ENCODE measurements at places on chromosomes 5 and 9.

DNA sequence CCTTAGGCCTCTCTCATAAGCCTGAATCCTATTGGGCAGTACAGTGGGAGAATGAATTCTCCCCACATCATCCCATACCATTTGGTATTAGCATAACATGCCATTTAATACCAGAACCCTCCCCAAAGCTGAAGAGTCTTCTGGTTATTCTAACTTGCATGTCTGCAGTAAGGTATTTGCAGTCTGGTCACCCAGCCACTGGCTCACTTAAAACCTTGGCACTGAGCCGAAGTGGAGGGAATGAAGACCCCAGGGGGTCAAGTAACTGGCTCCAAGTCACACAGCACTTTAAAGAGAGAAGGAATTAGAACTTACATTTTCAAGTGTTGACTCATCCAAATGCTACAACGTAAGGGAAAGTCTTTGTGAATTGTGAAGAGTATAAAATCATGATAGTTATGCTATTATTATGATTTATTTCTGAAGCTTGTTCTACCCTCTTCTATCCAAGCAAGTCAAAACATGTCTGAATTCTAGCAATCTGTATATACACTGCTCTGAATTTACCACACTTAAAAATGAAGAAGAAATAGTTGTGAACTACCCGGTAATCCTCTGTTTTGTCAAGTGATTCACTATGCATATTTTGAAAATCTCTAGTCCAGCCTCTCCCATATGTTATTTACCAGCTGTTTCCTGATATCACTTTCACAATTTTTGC, 28.5 kb downstream of the GLRA1 start:
- DNase-seq, result no peak

DNA sequence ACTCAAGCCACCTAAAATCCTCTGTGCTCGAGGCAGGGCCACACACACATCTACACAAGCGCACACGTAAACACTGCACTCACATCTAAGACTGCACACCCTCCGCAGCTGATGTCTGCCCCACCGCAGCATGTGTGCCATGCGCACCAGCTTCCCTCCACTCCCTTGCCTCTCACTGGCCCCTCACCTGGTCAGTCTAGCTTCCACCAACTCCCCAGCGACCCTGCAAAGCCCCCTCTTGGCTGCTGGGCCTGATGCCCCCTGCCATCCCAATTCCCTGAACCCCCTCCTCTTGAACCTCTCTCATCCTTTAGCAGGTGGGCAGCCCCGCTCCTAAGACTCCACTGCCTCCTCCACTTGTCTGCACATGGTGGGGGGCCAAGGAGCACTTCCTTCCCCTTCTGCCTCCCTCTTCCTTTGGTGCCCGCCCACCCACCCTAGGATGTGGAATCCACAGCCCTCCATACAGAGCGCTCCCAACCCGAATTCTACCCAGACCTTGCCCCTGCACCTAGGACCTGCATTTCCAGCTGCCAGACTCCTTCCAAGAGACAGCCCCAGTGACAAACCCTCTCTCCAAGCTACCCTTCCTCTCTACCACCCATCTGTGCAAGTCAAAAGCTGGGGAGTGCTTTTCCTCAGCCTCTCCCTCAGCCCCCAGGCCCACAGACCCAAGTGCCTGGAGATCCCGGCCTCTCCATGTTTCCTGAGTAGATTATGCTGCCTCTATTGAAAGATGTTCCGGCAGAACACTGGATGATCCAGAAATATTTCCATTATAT, 23.9 kb downstream of the ADAMTS2 start:
- no peak for DNase-seq

DNA sequence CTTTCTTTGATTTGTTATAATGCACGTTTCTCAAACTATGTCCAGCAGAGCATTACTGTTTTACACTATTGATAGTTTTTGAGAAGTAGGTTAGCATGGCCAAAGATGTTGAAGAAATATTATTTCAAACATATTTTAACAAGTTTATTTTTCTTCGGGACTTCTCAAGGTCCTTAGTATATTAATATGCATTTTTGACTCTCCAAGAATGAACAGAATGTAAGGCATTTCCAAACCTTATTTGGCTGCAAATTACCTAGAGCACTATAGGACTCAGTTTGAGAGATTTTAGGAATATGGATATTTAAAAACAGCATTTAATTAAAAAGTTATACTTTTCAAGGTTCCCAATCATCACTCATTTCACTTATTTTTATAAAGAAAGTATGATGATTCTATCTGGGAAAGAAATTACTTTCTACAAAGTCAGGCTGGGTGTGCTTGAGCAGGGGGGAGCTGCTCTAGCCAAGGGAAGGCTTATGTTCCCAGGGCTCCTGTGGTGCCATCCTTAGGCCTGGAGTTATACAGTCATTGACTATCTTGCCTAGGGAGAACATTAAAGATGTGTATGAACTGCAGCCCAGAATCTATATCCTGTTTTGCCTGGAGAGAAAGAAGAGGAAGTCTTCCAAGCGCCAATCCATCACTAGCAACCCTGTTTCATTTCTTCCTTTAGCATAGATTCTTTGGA, 27.6 kb upstream of the NREP start:
- DNase-seq, result no peak

- no peak for DNase-seq
Measured at GRCh38 chr9:135049460-135049859, 38.0 kb upstream of the OLFM1 start.

GRCh38 chr5:159915904-159916840, at the start of gene ADRA1B:
TSS of gene ADRA1B (plus strand) at chr5:159916482. CDS start at chr5:159916906, 424 bp downstream.
- peak; percentile 30 for DNase-seq

DNA sequence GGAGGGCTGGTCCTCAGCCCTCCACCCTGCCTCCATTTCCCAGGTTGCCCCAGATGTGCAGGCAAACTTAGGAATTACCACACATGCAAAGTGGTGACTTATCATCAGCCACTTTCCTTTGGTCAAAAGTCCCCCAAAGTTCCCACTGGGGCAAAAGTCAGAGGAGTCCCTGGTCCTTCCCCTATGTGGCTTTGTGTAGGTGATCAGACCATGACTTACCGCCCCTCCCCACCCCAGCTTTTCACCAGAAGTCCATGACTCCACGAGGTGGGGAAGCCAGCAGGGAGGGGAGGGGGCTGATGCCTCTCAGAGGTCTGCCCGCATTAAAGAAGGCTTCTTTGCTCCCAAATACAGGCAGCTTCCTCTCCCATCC, 5.8 kb downstream of the TRAF1 start:
- DNase-seq, result no peak

DNA sequence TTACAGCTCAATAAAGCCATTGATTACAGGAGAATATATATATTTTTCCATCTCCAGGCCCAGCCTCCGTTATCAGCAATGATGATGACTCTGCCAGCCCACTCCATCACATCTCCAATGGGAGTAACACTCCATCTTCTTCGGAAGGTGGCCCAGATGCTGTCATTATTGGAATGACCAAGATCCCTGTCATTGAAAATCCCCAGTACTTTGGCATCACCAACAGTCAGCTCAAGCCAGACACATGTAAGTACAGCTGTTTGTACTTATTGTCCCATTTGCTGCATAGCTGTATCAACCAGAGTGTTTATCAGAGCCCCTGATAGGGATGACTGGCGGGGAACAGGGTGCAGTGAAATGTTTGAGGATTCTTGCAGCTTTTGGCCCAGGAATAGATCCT, 197.7 kb downstream of the NTRK2 start:
- no peak for DNase-seq

DNA sequence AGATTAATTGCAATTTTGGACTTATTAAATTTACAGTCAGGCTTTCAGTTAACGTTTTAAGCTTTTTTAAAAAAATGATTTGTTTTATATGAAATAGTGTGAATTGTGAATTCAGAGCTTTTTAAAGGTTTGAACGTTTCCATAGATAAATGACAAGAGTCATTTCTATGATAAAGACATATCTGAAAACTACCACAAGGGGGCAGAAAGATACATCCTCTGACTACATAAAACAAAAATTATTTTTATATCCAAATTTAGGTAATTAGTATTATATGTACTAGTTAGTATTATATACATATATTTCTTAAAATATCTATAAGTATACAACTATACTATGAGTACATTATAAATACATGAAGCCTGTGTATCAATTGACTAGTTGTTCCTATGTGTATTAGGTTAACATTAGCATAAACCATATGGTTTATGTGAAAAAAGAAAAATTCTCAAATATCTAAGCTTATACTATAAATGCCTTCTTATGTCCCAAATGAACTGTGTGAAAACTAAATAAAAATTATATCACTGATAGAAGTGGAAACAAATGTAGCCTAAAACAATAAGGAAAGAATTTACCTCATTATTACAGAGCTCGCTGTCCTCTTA, 155.2 kb downstream of the MEF2C start:
- no peak for DNase-seq

- DNase-seq, result no peak
Measured at GRCh38 chr5:115549154-115549553, 4.6 kb upstream of the FEM1C start.

DNA sequence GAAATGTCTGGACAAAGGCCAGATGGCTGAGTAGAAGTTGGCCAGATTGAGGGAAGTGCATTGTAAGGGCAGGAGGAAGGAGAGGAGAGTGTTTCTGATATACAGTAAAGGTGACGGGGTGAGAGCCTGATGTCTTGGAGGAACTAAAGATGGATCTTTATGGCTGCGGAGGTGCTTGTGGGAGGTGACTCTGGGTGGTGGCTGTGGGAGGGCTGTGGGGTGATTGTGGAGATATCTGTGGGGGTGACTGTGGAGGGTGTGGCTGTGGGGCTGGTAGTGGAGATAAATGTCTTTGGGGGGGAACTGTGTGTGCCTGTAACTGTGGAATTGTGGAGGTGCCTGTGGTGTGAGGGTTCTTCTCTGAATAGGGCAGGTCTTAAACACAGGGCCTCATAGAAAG, 121.4 kb downstream of the CMYA5 start:
- DNase-seq, result no peak

- no peak for DNase-seq
Measured at GRCh38 chr9:26746357-26747072, 146.1 kb downstream of the CAAP1 start.

DNA sequence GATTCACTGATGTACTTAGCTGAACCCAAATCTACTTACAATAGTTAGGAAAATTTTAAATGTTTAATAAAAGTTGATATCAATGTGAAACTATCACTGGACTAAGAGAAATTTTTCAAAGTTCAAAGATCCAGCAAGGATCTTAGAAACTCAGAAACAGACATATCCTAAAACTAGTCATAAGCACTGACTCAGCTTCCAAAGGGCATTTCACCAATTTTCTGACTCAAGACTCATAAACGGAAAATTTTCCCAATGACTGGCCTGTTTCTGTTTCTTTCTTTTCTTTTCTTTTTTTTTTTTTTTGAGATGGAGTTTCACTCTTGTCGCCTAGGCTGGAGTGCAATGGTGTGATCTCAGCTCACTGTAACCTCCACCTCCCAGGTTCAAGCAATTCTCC, 66.6 kb downstream of the CDC14B start:
- no peak for DNase-seq

GRCh38 chr5:38830521-38831051, 15.2 kb upstream of the OSMR start:
- no peak for DNase-seq

GRCh38 chr9:129885018-129885669, 49.9 kb downstream of the USP20 start:
- no peak for DNase-seq

GRCh38 chr5:374631-375335, 53.3 kb downstream of the AHRR start:
- DNase-seq, result no peak

DNA sequence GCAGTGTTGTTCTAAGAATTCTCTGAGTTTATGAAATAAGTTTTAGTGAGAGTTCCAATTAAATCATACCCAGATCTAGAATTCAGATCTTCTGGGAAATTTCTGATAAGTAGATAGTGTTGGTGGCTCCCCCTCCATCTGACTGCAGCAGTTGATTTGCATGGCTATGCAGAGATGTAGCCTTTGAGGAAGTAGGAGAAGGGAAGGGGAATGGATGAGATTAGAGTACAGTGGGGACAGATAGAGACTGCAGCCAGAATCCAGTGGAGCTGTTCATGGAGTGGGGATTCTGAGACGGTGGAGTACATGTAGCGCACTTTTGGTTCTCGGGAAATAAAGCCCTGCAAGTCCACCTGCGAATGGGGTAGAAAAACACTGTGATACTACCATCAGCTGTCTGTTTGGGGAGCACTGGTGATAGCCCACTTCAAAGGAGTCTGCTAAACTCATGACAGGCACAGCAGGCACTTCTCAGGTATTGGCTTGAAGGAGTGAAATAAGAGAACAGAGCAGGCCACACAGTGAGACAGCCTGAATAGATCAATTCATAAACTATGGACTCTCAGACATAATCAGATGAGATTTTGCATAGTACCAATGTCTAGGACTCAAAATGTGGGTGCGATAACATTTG, 96.8 kb downstream of the ALDH1A1 start:
- DNase-seq, result no peak

GRCh38 chr9:88291856-88292255, 96.4 kb upstream of the SPIN1 start:
- no peak for DNase-seq

DNA sequence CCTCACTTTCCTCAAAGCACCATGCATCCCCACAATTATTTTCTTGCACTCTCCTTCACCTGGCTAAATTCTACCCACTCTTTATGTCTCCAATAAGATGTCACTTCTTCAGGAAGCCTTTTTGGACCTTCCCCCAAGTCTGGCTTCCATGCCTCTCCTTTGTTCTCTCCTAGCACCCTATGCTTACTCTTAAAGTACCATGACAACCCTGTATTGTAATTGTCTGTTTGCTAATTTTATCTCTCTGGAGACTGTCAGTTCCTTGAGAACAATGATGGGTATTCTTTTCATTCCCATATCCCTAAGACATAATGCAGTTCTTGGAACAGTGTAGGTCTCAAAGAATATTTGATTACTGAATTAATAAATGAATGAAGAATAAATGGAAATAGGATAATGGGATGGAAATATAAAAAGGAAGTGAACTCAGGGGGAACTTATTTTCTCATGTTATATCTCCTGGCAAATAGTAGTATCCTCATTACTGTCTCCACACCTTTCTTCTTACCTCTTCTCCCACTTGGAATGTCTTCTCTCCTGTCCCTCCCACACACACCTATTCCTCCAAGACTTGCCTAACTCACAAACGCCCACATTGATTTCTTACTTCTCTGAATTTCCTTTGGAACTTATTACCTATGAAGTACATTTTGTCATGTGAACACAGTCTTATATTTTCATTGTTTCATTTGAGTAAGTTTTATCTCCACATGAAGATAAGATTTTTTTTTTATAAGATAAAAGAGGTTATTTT, 499.1 kb downstream of the NFIB start:
- no peak for DNase-seq

DNA sequence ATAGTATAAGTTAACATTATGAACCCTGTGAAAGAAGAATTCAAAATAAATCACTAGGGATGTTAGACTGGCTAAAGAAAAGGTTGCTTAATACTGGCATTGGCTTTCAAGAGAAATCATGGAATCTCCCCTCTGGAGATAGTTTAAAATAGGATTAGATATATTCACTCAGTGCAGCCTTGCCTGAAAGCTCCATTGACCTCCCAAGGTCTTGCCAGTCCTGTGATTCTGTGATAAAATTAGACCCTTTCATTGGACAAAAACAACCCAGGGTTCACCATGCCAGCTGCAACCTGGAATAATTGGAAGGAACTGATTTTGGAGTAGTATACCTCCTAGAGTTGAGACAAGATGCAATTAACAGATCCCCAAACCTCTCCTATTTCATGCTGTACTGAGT, 588.1 kb upstream of the MEF2C start:
- no peak for DNase-seq

GRCh38 chr5:74542482-74542881, 98.0 kb downstream of the ENC1 start:
- no peak for DNase-seq
